ENCODE measurements at places on chromosomes 16 and 17.

GRCh38 chr17:2215616-2216364 lies 87.8 kb downstream of the SMG6 start:
- DNase-seq, result no peak

- peak; percentile 58 for DNase-seq
Observed at GRCh38 chr16:15482068-15482747, 47.8 kb downstream of the BMERB1 start.

DNA sequence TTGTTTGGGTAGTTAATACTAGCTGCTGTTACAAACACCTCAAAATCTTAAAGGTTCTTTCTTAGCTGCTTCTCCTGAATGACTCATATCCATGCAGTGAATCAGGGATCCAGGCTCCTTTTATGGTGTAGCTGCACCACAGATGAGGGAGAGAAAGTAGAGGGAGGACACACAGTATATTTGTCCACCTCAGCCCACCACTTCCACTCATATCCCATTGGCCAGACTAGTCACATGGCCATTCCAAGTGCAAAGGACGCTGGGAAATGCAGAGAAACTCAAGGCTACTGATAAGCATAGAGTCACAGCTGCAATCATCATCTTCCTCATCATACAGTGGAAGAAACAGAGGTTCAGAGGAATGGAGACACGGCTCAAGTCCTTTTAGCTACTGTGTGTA lies 63.8 kb downstream of the GSG1L start:
- no peak for DNase-seq

DNA sequence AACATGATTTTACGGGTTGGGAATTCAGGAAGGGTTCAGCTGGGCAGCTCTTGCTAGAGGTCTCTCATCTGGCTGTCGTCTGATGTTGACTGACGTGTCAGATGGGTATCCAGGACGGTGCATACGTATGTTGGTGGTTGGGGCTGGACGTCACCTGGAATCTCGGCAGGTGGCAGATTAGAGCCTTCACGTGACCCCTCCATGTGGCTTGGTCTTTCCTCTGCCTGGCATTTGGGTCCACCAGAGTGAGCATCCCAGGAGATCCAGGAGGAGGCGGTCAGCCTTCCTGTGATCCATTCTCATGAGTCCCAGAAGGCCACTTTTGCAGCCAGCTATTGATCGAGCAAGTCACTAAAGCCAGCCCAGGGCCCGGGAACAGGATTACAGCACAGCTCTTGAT lies 202.7 kb downstream of the FOXL1 start:
- DNase-seq, result no peak

DNA sequence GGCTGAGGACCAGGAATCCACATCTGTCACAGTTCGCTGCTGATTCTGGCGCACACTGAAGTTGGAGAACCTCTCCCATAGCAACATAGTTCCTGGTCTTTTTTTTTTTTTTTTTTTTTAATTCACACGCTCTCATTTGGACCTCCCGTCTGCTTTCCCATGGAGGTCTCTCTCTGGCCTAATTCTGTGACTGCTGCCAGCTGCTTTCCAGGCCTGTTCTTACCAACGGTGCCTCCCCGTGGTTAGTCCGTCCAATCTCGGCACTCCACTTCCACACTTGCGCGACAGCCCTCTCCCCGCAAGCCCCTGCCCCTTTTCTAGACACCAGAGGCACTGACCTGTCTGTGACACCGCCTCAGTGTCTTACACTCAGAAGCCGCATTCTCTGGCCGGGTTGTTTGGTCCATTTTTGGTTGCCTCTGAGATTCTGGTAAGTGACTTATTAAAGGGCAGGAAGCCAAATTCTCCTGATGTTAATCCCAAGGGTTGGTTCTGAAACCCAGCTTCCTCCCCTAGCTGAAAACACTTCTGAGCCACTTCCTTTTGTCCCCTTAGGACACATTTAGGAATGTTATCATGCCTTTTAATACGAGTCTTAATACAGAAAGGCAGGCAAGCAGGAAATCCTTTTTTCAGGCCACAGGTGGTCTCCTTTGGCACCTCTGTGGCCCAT lies 1.1 kb upstream of the AKTIP start:
- peak; percentile 43 for DNase-seq

GRCh38 chr16:30346286-30346685 lies 8.8 kb downstream of the CD2BP2 start:
- DNase-seq, result no peak

Measured in Caco-2 (cell line).